ENCODE measurements at places on chromosomes 6 and 20. TPM values are rescaled to one million over a fixed set of nuclear protein-coding genes. Genes with fewer than 3 reads are reported as not detected.

Gene PPP1R14C
- 63.4 TPM for total RNA-seq

Gene SIRPB1
- total RNA-seq, result not detected

Gene C20orf141
- not detected for total RNA-seq

Gene PTK6
- total RNA-seq, result 35.2 TPM

Gene C20orf202
- total RNA-seq, result under 0.01 TPM

Gene SLC22A1
- total RNA-seq, result 0.34 TPM

Gene SLC16A10
- total RNA-seq, result not detected

Gene TAF4
- total RNA-seq, result 11.2 TPM

Gene THBD
- 229 TPM for total RNA-seq

Gene RIMS1
- not detected for total RNA-seq

Gene TGIF2
- total RNA-seq, result 8.5 TPM

Gene VGLL2
- not detected for total RNA-seq

Gene FERMT1
- total RNA-seq, result 80.4 TPM

Gene SAMD10
- 4.8 TPM for total RNA-seq

Gene VSTM2L
- 1.4 TPM for total RNA-seq

Gene TOX2
- 0.28 TPM for total RNA-seq

Gene VARS2
- 25.3 TPM for total RNA-seq

Gene TRIM31
- under 0.01 TPM for total RNA-seq

Gene NEDD9
- total RNA-seq, result 8.5 TPM

Gene ENPP4
- 1.2 TPM for total RNA-seq

Gene SIGLEC1
- total RNA-seq, result not detected

Gene XKR7
- not detected for total RNA-seq

Gene BCAS1
- total RNA-seq, result 0.85 TPM

Gene CPXM1
- total RNA-seq, result not detected

Gene TAP2
- 23.6 TPM for total RNA-seq

Gene ULBP3
- 9.8 TPM for total RNA-seq

Gene SYNGAP1
- total RNA-seq, result 3.9 TPM

Gene LAMA2
- total RNA-seq, result 0.68 TPM
